Right ventricle myocardium inferior (tissue), 1 donor: ENCODE measurements at places on chromosomes 7 and 10.

- DNase-seq = no peak
Measured at GRCh38 chr10:15083674-15084501, 4.7 kb downstream of the ACBD7 start.

- DNase-seq = no peak
Measured at GRCh38 chr7:55224810-55225209, 140.3 kb upstream of the LANCL2 start.

- no peak for DNase-seq
Measured at GRCh38 chr7:46126675-46127300, 205.7 kb upstream of the IGFBP3 start.

DNA sequence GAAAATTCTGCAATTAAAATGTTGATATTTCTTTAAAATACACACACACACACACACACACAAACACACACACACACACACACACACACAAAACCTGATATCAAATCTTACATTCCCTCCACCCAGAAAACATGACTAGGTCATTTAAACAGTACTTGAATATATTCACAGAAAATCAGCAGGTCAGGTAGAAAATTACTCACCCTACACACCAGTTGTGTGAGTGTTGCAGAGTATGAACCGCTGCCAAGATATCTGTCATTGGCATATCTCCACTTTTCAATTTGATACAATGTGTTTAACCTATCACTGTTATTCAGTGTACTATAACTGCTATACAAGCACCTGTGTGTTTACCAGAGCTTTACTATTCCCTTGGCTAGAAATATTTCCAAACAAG, 283.6 kb upstream of the LRRTM3 start:
- DNase-seq = no peak

GRCh38 chr10:84903320-84903719, 574.9 kb downstream of the CCSER2 start:
- no peak for DNase-seq

DNA sequence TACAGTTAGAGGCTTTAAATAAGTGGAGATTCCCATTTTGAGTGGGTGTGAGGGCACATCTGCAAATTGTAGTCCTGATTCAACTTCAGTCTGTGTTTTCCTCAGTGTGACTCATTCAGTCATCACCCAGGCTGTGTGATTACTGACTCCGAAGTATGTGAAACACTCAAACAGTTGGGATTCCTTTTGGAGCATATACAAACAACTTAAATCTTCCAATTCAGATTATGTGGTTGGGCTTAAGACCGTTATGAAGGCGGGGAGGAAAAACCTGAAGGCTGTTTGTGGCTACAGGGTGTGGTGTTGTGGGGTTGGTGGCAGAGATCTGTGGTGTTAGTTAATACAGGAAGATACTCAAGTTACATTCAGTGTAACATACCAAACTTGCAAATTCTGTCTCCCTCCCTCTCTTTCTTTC, 259.7 kb upstream of the FERD3L start:
- no peak for DNase-seq

DNA sequence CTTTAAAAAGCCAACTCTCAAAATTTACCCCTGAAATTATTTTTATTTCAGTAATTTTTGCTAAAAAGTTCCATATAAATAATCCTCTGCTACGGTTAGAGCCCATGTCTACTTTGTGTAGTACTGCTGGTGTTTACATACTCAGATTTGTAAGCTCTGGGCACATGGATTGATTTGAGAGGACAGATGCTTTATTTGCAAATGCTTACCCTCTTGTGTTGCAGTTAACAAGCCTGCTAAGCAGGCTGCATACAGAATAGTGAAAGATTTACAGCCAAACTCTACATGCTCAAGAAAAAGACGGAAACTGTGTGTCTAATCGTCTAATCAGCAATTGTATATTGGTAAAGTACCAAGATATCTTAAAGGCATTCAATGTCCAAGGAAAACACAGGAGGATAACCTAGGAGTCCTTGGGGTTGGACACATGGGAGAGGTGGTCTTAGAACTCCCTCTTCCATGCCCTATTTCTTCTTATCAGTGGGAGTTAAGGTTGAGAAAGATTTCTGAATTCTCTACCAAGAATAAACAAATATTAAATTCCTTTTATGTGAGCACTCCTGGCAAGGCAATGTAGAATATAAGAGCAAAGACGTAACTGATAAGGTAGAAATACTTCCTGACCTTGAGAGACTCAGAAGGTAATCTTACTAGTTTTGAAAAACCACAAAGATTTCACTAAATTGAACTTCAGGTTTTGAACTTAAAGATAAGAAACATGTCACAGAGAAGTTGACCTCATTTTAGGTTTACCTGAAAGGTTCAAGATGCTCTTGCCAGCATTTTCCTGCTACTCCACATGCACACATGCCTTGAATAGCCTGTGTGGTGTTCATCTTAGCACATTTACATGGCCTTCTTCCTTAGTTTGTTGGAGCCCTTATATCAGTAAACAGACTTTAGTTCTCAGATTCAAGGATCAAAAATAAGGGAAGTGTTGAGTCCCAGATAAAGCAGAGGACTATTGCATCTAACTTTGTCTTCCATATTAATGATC, 1216.5 kb downstream of the SORCS3 start:
- DNase-seq = no peak

DNA sequence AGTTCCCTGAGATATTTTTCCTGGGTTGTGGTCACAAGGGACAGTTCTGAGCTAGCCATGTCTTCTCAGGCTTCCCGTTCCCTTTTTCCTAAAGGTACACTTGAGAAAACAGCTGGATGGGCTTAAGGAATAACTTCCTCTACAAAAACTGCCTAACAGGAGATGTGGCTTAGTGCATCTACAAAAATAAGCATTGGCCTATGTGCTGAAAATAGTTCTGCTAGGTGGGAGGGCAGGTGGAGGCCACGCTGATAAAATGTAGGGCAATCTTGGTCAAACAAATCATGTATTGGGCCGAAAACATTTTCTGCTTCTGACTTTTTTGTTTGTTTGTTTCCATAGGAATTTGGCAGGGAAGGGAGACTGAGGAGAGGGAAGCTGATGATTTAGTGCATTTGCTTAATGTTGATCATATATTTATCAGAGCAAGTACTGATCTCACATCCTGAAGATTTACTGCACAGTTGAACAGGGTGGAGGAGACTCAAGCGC, 409.4 kb upstream of the FZD8 start:
- DNase-seq = no peak

DNA sequence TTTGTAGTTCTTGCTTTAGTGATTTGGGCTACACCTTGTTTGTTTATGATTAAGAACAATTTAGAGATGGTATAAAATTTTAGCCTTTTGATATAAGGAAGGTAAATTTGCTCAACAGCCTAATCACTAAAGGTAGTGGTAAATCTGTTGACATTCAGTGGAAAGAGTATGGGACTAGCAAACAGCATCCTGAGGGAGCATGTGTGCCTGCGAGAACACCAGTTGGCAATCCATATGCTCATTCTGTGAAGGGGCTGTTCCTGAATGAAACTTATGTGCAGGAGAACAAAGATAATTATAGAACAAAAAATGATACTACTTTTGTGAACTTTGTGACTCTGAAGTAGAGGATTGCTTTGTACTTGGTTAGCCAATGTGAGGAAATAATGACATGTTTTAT, 44.0 kb downstream of the CAPZA2 start:
- DNase-seq = no peak

DNA sequence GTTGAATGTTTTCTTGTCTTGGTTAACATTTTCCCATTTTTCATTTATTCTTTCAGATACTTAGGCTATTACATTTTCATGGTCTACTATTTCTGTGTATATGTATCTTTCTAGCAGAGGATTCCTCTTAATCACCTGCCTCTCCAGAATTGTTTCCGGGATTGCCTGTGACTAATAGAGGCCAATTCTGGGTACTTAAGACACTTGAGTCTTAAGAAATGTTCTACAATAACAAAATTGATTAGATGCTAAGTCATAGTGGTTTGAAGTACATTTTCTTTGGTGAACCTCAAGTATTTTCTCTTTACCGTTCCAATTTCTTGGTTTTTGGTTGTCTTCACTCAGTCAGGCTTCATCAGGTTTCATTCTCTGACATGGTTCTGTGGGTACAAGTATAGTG, 26.4 kb downstream of the BBS9 start:
- no peak for DNase-seq

- DNase-seq = no peak
Measured at GRCh38 chr7:131328377-131329175, 900 bp downstream of the MKLN1 start.

- no peak for DNase-seq
Measured at GRCh38 chr7:43844257-43844656, 25.1 kb downstream of the MRPS24 start.
